ENCODE measurements at places on chromosomes 13 and 19. TPM values are rescaled to one million over a fixed set of nuclear protein-coding genes. Genes with fewer than 3 reads are reported as not detected.

DNA sequence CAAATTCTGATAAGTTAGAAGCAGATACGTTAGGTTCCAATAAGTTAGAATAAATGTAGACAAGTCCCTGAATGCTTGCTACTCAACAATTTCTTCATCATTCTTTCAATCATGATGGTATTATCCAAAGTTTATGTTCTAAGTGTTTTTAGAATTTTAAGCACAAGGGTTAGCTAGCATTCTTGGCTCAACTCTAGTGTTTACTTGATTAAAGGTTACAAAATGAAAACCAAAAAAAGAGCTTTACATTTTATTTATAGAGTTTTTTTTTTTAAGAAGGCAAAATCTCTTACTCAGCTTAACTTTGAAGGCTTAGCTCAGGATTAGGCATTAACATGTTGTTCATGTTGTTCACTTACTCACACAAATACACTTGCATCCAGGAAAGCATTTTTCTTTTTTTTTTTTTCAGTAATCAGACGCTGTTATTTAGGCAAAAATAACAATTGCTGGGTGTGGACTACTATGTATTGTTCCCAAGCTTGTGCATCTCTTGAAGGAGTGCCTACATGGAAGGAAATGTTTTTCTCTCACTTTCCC lies 420.6 kb downstream of the DCT start:
- no peak overlapping the region for H3K4me3 ChIP-seq
- H3K36me3 ChIP-seq, result no peaks in the 10 kb centered on the region
- no peaks in the 10 kb centered on the region for H3K27me3 ChIP-seq
- peaks cover 9% of the 10 kb centered on the region for H3K4me1 ChIP-seq
- DNase-seq, result no peak

DNA sequence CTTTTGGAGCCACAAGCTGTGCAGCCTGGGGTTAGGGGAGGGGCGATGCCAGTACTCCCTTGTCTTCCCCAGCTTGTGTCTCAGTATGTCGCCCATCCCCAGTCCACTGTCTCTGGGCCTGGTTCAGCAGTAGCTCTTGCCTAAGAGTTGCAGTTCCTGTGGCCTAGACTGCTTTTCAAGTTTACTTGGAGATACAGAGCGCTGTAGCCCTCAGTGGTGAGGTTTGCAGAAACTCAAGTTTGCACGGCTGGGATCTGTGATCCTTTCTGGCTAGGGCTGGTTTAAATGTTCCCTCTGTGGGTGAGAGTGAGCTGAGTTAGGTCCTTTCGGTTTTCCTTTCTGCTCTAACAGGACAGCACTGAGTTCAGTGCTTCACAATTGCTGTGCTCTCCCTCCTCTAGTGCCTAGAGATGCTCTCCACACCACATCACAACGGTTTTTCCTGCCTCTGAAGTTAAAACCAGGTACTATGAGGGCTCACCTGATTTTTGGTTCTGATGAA lies 360.6 kb upstream of the TMTC4 start:
- no peaks in the 10 kb centered on the region for H3K27me3 ChIP-seq
- H3K27ac ChIP-seq, result no peak overlapping the region
- H3K4me3 ChIP-seq, result no peak overlapping the region
- DNase-seq, result no peak

- no peak for DNase-seq
- no peak overlapping the region for H3K27ac ChIP-seq
- H3K36me3 ChIP-seq, result no peaks in the 10 kb centered on the region
- no peak overlapping the region for H3K4me3 ChIP-seq
Observed at GRCh38 chr13:46307554-46307953, 79.5 kb downstream of the RUBCNL start.

DNA sequence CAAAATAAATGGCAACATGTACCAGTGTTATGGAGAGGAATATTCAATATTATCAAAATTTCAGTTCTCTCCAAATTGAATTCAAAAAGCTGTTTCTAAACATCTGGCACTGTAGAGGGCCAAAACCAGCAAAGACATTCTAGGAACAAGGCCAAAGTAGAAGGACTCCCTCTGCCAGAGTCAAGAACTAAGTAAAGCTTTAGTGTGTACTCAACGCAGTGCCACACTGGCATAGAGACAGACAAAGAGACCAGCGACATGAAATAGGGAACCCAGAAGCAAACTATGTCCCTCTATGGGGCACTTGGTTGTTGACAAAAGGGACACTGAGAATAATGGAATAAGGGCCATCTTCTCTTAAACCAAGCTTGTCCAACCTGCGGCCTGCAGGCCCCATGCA lies 15.6 kb downstream of the SCGB2B2 start:
- no peaks in the 10 kb centered on the region for H3K4me1 ChIP-seq
- no peaks in the 10 kb centered on the region for H3K36me3 ChIP-seq
- no peaks in the 10 kb centered on the region for H3K27me3 ChIP-seq
- DNase-seq, result no peak
- H3K27ac ChIP-seq, result no peak overlapping the region
- no peak overlapping the region for H3K4me3 ChIP-seq

DNA sequence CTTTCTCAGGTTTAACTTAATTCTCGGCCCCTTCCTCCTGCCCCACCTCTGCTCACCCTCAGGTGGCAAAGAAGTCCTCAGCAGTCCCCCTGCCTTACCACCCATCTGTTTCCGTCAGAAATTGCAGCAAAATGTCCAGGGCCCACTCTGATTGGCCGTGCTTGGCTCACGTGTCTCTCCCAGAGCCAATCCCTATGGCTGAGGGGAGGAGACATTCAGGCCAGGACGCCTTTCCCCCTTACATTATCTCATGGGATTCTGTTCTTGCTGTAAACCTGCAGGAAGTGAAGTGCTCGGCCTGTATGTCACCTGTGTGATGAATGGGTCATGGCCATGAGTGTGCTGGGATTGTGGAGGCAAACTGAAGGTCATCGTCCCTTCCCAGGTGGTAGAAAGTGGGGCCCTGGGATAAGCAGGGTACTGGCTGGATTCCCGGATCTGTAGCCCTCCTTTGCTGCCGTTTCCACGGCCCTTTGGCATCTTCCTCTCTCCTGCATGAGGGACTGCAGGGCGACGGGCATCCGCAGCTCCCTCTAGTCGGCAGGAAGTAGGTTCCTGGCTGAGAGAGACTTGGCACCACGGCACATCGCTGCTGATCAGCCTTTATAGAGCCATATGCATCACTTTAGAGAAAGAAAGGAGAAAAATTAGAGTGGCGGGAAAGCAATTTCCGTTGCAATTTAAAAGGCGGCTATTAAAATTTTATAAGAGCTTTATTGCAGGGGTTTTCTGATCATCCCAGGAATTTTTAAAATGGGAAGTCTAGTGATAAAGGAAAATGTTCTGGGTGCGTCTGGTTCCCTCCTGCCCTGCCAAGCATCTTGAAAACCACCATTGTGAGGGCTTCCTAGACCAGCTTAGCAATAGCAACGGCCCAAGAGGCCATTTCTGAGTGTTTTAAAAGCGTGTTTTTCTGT lies 118.2 kb downstream of the SIPA1L3 start:
- no peaks in the 10 kb centered on the region for H3K27me3 ChIP-seq
- peaks cover 7% of the 10 kb centered on the region for H3K4me1 ChIP-seq
- H3K4me3 ChIP-seq, result no peak overlapping the region
- 0 out of 2 replicates have a peak, but pooled peaks cover 2% of the 10 kb centered on the region for H3K36me3 ChIP-seq

- peaks cover 64% of the 10 kb centered on the region for H3K36me3 ChIP-seq
- no peak overlapping the region for H3K27ac ChIP-seq
- H3K4me1 ChIP-seq, result peaks cover 3% of the 10 kb centered on the region
- no peak overlapping the region for H3K4me3 ChIP-seq
- no peaks in the 10 kb centered on the region for H3K27me3 ChIP-seq
Observed at GRCh38 chr19:41316306-41316920, 6.4 kb downstream of the CCDC97 start.

The SUPT20H gene
- total RNA-seq, result 46.6 TPM

Measured in IMR-90 (cell line).